ENCODE measurements at places on chromosomes 4 and X.

DNA sequence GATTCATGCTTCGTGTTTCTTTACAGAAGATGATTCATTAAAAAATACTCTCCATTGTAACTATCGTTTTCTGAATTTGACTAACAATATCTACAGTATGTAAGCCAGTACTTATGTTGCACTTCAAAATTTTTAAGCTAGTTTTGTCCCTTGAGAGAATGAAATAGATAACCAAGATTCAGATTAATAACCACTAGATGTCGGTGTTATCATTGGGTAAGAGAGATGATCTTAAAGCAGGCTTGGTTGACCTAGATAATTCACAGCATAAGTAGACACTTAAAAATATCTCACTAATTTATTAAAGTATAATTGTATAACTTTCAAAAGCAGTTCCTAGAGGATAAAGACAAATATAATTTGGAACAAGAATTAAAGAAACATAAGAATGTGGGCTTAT is 430.9 kb downstream of the C4orf33 start:
- no peak for DNase-seq

DNA sequence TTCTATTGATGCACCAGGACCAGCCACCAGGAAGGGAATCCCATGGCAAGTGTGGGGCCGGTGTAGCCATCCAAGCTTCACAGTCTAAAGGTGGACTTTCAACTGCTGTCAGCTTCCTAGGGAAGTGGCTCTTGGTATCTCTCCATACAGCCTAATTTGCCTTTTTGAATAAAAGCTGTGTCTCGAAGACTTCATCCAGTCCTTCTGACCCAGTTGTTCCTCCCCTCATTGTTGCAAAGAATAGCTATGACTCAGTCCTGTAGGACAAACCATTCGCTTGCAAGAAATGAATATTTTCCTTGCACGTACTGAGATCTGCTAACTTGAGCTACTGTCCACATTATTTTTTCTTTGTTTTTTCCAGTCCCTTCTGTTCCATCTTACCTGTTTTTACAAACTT is 145.1 kb upstream of the CTSO start:
- no peak for DNase-seq

DNA sequence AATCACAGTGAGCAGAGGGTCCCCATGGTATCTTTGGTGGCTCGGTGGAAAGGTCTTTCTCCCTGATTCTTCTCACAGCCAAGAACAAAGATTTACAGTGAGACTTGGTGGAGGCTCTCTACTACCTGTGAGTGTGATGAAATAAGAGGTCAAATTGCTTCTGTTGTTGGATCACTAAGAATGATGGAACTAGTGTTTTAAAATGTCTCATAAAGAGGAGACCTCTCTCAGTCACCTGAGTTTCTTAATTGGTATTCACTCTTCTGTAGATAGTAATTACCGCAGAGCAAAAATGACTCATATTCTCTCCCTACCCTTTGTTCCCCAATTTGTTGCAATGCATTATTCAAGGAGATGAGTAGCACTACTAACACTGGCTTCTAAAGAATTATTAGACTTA is 100.9 kb upstream of the TBC1D9 start:
- DNase-seq = no peak

- DNase-seq = no peak
Observed at GRCh38 chr4:121155893-121156292, 8.2 kb downstream of the TNIP3 start.

DNA sequence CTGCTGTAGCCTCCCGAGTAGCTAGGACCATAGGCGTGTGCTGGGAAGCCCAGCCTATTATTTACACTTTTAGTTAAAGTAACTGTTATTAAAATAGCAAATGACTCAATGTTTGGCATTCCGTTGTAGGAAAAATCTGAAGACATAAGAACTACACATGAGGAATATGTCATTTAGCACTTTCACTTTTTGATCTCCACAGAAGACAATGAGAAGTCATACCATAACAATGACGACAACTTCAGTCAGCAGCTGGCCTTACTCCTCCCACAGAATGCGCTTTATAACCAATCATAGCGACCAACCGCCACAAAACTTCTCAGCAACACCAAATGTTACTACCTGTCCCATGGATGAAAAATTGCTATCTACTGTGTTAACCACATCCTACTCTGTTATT is 6.7 kb downstream of the GPR34 start:
- DNase-seq = no peak

DNA sequence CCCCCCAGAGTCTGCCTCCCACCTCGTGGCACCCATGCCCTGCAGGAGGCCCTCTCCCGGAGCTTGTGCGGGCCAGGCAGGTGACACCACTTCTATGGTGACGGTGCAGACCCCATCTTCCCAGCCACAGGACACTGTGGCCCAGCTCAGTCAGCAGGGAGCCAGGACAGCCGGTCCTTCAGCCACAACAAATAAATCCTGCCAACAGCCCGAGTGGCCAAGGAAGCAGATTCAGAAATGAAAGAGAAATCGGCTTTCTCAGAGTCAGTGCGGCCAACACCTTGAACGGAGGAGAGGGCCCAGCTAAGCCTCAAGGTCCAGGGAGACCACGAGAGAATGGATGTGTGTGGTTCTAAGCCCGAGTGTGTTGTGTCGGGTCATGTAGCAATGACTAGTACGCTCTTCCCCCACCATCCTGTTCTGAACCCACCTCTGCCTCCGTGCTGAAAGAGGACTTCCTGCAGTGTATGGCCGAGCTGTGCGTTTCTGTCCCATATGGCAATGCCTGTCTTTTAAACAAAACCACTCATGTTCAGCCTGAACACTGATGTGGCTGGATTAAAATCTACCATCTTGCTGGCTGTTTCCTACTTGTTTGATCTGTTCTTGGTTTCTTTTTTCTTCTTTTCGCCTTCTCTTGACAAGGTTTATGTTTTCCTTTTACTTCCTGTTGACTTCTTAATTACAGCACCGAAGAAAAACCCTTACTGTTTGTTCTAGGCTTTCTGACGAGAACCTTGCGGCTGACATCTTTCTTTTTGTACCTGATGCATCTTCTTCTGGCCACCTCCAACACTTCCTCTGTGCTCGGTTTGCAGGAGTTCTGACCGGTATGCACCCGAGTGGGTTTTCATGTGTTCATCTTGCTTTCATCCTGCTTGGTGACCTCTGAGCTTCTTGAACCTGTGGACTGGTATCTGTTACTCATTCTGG is 53.1 kb downstream of the GAK start:
- DNase-seq = no peak

DNA sequence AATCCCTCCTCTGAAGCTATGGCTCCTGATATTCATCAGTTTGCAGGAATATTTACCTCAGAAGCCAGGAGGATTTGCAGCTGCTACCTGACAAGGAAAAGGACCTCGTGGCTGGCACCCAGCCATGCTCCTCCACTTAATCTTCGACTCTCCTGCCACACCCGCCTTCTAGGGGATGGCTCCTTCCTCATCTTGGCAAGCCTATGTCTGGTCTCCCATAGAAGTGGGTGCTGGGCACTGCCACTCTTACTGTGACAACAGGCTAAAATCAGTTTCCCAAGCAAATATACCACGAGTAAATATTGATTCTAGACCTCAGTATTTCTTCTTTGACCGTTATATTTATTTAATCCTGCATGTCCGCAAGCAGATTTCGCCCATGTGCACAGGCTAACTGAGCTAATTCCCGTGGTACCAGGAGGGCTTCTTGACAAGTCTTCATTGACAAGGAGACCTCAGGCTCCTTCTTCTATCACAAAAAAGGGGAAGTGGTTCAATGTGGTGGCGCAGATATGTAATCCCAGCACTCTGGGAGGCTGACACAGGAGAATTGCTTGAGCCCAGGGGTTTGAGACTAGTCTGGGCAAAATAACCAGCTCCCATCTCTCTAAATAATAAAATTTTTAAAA is 52.6 kb upstream of the DCTD start:
- DNase-seq = no peak

DNA sequence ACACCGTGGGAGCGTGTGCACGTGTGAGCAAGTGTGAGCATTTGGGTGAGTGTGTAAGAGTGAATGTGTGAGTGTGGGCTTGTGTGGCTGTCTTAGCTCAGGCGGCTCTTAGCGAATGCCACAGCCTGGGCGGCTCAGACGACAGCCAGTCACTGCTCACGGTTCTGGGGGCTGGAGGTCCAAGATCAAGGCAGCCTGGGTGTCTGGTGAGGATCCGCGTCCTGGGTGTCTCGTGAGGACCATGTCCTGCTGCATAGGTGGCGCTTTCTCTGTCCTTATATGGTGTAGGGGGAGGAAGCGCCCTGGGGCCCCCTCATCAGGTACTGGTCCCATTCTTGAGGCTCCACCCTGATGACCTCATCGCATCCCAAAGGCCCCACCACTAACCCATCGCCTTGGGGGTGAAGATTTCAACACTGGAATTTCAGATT is 4.5 kb downstream of the DOK7 start:
- DNase-seq = no peak

DNA sequence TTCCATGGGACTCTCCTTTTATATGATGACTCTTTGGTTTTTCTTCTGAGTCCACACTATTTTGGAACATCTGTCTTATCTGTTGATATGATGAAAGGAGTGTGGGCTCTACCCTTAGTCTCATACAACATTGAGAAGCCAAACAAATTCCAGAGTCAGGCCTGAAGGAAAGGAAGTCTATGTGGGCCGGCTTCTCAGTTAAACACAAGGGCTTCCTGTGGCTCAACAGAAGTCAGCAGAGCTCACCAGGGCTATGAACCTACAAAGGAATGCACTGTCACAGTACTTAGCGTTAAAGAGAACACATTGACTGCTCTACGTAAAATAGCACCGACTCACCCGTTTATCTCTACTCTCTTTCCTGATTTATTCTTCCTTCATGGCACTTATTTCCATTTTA is 641.0 kb upstream of the FRG1 start:
- no peak for DNase-seq

DNA sequence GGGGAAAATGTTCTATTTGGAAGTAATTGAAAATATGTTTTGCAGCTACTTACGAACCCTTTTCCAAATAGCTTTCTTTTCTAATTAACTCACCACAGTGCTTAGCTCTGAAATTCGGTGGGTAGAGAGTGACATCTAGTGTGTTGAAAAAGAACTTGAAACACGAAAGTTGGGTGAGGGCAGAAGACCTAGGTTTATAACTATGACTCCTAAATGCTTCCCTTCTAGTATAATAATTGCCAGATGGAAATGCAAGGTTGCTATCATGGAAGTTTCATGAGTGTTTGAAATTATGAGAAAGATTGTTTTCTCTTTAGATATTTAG is 77.3 kb upstream of the NOCT start:
- no peak for DNase-seq

DNA sequence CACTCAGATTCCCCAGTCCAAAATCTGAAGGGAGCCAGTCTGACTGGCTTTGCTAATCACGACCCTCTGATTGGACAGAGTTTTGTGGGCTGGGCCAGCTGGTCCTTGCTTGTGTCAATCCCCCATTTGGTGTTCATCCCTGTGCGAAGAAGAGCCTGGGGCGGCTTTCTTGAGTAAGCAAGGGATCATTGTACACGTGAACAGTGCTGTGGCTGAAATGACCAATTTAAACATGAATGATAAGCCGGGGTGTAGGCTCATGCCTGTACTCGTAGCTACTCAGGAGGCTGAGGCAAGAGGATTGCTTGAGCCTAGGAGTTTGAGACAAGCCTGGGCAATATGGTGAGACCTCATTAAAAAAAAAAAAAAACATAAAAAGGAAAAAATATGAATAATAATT is 379.1 kb downstream of the RAPGEF2 start:
- no peak for DNase-seq

GRCh38 chrX:40327085-40327484 is 229.3 kb upstream of the BCOR start:
- DNase-seq = no peak

GRCh38 chr4:76703123-76703490 is 194.8 kb downstream of the SOWAHB start:
- DNase-seq = no peak

DNA sequence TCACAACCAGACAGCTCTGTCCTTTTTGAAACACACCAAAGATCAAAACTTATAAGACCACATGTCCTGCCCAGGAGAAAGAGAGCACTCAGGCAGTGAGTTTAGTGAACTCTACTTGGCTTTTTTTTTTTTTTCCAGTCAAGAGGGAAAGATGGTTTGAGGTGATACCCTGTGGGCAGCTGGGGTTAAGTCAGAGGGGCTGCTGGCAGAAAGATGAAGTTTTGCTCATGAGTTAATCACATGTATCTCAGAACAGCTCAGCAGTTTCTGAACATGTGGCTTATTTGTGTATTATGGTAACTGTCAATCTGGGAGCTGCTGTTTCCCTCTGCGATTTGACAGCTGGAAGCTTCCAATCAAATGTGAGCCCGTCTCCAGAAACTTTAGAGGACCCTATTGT is 56.4 kb upstream of the MAP3K15 start:
- no peak for DNase-seq

- no peak for DNase-seq
Observed at GRCh38 chr4:115275615-115276014, 162.2 kb upstream of the NDST4 start.

DNA sequence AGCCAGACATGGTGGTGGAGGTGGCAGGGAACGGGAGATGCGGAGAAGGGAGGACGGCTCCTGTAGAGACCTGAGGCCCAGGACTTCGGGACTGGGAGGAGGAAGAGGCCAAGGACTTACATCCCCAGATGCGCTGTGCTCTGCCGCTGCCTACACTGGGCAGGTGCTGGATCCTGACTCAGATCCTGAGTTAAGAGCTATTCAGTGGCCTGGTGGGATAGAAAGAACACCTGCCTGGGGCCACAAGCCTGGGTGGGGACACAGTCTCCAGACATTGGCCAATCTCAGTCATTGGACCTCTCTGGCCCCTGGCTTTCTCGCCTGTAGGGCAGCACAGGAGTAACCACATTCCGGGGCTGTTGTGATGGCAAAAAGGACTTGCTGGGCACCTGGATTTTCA is 10.9 kb upstream of the MSX1 start:
- no peak for DNase-seq

GRCh38 chr4:45423896-45424295 is 697.5 kb upstream of the GNPDA2 start:
- DNase-seq = no peak

GRCh38 chr4:82402196-82402775 is 28.0 kb downstream of the HNRNPDL start:
- DNase-seq = no peak

- DNase-seq = no peak
Observed at GRCh38 chrX:14956813-14957582, 83.8 kb downstream of the MOSPD2 start.

DNA sequence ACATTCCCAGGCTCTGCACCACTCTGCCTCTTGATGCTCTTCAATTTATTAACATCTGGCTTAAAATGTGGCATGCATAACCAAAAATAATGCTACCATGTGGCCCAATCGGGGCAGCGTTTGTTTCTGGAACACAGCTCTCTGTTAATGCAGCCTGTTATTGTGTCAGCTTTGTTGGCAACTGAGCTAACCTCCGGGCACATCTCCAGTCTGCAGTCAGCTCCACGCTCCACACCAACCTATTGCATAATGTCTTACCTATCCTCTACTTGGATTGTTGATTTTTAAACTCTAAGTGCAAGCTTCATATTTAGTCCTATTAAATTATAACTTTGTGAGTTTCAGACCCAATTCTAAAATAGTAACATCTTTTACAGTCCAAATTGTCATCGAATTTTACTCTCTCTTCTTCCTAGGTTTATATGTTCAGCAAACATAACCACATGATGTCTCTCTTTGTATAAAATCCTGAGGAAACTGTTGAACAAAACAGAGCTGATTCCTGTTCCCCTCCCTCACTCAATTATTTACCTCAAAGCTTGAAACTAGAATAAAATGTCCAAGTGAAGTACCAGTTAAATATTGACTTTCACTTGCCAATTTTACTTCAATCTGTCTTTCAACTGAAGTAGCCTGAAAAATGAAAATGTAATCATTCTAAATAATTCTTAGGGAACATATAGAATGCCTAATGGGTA is 92.2 kb upstream of the RAPGEF2 start:
- no peak for DNase-seq

Measured in activated T-helper 1 cell treated with anti-CD3 and anti-CD28 coated beads, Interleukin-2, amount 50 U/mL, for 16 hours (primary cell).